ENCODE measurements at places on chromosomes 2 and 18.

GRCh38 chr2:58545300-58546280, 304.5 kb upstream of the FANCL start:
- no peak for DNase-seq

GRCh38 chr2:208175840-208176153, 12.4 kb upstream of the CRYGA start:
- DNase-seq, result no peak

DNA sequence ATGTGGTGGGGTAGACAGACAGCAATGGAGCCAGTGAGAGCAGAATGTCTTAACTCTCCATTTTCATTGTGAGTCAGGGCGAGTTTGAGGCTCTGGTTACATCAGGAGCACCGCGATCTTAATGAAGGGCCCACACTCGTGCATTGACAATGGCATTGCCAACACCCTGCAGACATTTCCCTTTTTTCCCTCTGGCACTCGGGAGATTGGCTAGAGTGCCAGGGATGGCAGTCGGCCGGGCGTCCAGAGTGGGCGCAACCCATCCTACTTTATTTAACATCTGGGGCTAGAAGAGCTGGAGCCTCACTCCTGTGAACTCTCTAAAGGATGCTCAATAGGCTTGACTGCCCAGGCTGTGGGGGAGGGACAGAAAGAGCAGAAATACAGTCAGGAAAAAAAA, 9.7 kb downstream of the PROKR1 start:
- peak; percentile 13 for DNase-seq

- peak; percentile 19 for DNase-seq
Observed at GRCh38 chr2:230335461-230335863, 8.5 kb downstream of the SP140L start.

- no peak for DNase-seq
Observed at GRCh38 chr18:21597620-21598019, 2.9 kb downstream of the ESCO1 start.

DNA sequence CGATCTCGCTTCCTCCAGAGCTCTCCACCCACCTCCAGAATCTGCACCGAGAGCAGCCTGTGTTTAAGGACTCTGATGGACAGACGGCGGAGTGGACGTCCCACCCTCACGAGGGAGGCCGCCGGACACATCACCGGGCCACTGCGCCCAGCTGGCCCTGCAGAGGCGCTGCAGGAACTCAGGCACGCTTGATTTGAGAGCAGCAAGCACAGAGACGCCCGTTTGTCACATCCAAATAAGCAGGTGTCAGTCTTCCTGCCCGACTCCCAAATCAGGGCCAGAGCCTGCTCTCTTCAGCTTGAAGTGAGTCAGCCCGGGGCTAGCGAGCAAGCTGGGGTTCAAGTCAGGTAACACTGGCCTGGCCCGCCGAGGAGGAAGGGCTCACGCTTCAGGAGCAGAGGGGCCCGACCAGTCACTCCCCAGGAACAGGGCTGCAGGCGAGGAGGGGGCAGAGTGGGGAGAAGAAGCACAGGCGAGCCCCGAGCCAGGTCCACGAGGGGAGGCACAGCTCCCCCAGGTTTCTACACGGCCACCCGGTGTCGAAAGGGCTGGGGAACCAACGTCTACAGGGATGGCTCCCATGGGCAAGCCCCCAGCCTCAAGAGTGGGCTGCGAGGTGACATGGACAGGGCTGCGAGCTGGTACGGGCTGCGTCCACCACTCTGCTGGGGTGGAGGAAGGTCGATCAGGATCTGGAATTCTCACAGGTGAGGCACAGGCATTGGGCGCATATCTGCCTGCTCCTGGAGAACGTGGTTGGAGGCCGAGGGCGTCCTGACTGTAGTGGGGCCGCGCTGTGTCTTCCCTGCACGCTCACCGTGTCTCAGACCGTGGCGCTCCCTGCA, 52.5 kb upstream of the CTDP1 start:
- no peak for DNase-seq

- DNase-seq, result no peak
Observed at GRCh38 chr18:10681581-10682367, 155.9 kb downstream of the NAPG start.

- no peak for DNase-seq
Observed at GRCh38 chr2:136572335-136572734, 193.0 kb upstream of the THSD7B start.

DNA sequence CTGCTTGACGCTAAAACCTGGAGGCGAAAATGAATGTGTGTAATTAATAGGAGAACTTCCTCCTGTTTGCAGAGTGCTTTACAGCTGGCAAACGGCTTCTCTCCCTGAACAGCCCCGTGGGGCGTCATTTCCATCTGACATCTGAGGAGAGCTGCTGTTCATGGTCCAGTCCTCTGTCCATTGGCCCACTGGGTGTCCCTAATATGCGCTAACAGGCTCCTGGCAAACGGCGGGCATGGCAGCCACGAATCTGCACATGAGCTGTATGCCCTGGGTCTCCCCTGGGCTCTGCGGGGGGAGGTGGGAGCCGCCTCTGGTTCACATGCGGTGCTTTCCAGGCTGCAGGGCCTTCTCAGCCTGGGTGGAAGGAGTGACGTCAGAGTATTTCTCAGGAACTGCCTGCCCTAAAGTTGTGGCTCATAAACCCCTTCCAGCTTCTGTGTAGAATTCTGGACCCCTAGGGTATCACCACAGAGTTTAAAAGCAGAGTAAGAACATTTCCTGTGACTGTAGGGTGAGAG, 73.2 kb downstream of the LRRFIP1 start:
- peak; percentile 85 for DNase-seq

- DNase-seq, result peak; percentile 36
Observed at GRCh38 chr18:12911025-12911928, 27.2 kb upstream of the PTPN2 start.

GRCh38 chr2:171281110-171281509, 120.4 kb upstream of the TLK1 start:
- no peak for DNase-seq

GRCh38 chr2:201127570-201127969, 11.6 kb downstream of the CFLAR start:
- DNase-seq, result peak; percentile 79

GRCh38 chr18:75247611-75248421, 37.2 kb downstream of the TSHZ1 start:
- DNase-seq, result peak; percentile 62

DNA sequence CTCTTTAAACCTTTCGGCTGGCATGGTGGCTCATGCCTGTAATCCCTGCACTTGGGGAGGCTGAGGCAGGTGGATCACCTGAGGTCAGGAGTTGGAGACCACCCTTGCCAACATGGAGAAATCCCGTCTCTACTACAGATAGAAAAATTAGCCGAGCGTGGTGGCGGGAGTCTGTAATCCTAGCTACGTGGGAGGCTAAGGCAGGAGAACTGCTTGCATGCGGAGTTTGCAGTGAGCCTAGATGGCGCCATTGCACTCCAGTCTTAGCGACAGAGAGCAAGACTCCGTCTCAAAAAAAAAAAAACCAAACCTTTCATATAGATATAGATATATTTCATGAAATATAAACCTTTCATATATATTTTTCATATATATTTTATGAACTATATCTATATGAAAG, 864.7 kb downstream of the TRIB2 start:
- no peak for DNase-seq

- DNase-seq, result no peak
Observed at GRCh38 chr2:62477573-62477972, 28.4 kb downstream of the TMEM17 start.

DNA sequence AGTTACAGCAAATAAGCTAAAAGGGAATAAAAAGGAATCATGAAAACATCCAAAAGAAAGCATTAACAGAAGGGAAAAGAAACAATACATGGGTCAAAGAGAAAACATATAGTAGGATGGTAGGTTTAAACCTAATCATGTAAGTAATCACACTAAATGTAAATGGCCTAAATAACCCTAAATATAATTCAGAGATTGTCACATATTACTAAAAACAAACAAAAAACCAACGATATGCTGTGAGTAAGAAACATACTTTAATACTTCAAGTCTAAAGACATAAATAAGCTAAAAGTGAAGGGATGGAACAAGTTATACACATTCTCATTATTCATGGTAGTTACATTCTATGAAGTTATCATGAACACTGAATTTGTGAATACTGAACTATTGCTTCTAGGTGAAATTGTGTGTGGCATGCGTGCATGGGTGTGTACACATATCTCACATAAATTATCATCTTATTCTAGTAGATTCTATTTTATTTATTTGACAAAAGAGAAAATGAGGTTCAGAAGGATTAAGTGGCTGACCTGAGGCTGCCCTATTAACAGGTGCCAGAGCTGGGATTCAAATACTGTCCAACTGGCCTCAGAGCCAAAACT, 170.9 kb downstream of the SEPTIN10 start:
- DNase-seq, result no peak

- DNase-seq, result no peak
Observed at GRCh38 chr2:70212298-70212932, 21.6 kb upstream of the C2orf42 start.

GRCh38 chr2:68287580-68288441, 31.9 kb downstream of the CNRIP1 start:
- DNase-seq, result peak; percentile 33

DNA sequence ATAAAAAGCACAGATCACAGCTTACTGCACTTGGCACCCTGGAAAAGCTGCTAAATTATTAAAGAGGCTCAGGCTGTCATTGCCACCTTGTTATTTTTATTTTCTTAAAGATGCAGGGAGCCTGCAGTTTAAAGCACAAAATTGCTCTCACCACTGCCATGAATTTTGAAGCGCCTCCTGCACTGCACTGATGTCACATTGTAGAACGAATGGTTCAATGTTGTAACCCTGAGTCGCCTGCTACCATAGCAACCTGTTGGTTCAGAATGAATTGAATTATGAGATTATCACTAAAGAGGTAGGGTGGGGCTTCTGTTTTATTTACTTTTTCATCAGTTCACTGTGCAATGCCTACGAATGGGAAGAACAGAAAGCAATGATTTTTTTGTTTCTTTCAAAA, 16.5 kb downstream of the SCG2 start:
- peak; percentile 41 for DNase-seq

DNA sequence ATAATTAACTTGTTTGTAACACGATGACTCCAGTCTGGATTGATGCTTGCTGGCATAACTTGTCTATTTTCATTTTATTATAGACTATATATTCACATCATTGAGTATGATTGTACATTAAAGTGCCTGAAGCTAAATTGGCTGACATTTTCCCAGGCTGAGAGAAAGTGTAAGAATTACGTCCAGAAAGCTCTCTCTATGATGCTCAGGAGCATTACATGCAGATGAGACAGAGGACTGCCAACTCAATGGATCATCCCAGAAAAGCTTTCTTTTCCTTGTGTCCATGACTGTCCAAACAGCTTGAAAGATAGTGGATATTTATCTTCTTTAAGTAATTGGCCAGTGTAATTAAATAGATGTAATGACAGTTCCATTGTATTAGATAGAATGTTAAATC, 1372.2 kb upstream of the TMEFF2 start:
- no peak for DNase-seq

GRCh38 chr2:152336119-152336853, 1.3 kb downstream of the FMNL2 start:
- DNase-seq, result peak; percentile 32

DNA sequence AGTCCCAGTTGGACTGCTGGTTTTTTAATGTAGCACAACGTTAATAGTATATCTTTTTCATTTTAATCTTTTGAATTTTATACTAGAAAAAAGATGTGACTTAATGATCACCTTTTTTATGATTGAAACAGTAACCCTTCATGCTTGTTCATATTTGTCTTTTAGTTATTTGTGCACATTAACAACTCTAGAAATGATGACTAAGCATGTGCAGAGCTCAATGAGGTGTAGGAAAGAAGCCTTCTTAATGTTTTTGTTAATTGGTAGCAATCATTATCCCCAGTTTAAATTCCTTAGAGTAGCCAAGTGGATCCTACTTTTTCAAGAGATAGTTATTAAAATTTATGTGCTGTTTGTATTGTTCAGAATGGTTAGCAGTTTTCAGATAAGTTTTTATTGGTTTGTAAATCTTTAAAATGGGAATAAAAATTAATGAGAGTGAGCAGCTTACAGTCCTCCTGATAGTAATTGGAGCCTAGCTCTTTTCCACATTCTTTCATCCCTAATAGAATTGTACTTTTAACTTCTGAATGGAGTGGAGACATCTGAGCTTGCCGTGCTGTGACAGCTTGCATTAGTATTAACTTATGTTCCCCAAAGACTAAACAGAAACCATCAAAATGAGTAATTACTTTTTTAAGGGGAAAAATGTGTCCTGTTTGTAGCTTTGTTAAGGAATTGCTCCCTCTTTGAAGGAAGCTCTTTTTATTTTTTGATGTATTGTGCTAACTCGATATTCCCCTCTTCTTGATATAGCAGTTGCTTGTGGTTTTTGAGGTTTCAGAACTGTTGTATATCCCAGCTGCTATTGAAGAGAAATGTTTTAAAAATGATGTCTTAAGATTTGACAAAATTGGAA, 17.3 kb downstream of the PIK3C3 start:
- peak; percentile 72 for DNase-seq

GRCh38 chr2:129781749-129782632, 197.5 kb upstream of the RAB6C start:
- DNase-seq, result no peak

GRCh38 chr2:38465789-38466127, 88.7 kb upstream of the ATL2 start:
- DNase-seq, result no peak

DNA sequence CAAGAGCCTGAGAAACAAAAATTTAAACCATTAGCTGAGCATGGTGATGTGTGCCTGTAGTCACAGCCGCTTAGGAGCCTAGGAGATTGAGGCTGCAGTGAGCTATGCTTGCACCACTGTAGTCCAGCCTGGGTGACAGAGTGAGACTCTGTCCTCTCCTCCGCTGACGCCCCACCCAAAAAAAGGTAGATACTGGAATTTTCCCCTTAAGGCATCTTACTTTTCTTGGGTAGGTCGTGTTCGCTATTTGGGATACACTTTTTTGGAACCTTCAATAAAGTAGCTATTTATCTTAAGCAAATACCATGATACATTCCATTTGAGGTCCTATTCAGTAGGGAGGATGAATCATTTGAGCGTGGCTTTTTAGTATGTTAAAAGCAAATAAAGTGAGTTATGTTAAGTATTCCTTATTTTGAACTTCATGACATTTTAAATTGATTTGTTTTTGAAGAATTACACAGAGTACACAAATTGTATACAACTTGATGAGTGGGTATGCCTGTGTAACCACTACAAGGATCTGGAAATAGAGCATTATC, 38.7 kb downstream of the RALBP1 start:
- DNase-seq, result peak; percentile 84
